Hematopoietic multipotent progenitor cell treated with erythropoietin and hydrocortisone succinate and interleukin-3 and kit ligand, for 17 days (in vitro differentiated cells): ENCODE measurements at places on chromosomes 3 and 15.

DNA sequence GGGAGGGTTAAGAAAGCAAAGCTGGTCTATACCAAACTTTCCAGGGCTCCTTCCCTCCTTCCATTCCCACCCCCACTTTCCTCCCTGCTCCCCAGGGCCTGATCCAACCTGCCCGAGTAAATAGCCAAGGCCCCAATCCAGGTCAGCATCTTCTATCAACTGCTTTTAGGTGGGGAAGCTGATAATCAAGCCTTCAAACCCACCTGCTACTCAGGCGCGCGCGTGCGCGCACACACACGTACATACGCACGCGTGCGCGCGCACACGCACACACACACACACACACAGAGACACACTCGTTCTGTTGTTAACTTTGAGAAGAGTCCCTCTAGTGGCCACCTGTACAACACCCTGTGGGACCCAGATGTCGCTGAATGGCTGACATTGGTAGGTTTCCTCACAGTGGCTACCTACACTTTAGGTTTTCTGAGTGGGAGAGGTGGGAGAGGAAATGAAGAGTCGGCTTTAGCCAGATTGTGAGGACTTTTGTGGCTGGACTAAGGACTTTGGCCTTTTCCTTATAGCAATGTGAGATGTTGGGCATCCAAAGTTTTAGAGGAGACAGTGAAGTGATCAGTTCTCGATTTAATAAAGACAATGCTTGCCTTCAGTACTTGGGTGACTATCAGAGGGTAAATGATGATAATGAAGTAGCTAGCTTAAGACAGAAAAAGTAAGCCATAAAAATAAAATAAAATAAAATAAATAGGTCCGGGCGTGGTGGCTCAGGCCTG lies 179.9 kb upstream of the C2CD4B start:
- peak; percentile 14 for DNase-seq

DNA sequence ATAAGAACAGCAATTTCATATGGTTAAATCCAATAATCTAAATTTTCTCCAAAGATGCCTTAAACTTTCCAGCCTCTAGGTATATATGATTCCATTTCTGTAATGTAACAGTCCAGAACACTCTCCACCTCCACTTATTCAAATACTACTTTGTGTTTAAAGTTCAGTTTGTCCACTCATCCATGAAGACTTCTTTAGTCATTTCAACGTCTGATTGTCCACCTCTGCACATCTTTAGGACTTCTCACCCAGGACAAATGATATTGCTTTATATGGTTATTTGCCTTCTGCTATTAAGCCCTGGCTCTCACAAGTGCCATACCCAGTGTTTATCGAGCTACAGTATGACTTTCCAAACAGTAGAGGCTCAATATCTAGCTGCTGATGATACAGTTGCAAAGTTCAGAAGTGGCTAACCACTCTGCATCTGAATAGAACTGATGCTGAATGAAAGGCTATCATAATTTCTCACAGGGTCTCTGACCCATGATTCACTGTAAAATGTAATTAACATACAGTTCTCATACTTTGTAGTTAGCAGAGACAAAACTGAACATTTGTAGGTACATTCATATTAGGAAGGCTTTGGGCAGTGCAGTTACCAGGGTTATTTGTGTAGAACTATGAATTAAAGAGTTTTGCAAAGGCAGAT lies 93.7 kb upstream of the MBNL1 start:
- DNase-seq = no peak

DNA sequence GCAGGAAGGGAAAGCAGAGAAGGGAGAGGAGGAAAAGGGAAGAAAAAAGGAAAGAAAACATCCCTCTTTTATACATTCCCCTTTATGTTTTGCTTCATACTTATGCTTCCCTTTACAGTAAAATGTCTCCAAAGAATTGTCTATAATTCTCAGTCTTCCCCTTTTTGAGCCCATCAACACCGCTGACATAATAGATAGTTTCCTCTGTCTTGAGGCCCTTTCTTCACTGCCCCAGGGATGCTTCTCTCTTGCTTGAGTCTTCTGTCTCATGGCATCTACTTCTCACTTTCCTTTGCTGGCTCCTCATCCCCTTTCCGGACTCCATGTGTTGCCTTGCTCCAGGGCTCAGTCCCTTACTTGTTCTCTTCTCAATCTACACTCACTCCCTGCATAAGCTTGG lies 99.7 kb upstream of the DAZL start:
- DNase-seq = no peak

GRCh38 chr3:172176061-172176770 lies 136.8 kb downstream of the FNDC3B start:
- no peak for DNase-seq

DNA sequence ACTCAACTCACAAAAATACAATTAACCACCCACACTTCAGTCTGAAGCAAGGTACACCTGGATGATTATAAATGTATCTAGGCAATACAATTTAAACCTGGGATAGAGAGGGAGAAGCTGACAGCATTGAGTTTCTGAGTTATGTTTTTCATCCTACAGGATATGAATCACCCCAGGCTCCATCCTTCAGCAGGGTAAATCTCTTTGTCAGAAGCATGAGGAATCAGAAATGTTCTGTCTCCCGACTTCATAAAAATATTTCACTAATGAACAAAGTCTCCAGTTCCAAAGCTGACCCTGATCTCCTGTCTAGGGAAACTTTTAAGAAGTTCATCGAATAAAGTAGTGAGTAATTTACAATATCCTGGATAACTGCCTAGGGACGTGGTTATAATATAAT lies 25.5 kb upstream of the FRMD4B start:
- DNase-seq = no peak

- no peak for DNase-seq
These were observed 8.7 kb upstream of the NDUFB4 start for GRCh38 chr3:120587332-120587975.

DNA sequence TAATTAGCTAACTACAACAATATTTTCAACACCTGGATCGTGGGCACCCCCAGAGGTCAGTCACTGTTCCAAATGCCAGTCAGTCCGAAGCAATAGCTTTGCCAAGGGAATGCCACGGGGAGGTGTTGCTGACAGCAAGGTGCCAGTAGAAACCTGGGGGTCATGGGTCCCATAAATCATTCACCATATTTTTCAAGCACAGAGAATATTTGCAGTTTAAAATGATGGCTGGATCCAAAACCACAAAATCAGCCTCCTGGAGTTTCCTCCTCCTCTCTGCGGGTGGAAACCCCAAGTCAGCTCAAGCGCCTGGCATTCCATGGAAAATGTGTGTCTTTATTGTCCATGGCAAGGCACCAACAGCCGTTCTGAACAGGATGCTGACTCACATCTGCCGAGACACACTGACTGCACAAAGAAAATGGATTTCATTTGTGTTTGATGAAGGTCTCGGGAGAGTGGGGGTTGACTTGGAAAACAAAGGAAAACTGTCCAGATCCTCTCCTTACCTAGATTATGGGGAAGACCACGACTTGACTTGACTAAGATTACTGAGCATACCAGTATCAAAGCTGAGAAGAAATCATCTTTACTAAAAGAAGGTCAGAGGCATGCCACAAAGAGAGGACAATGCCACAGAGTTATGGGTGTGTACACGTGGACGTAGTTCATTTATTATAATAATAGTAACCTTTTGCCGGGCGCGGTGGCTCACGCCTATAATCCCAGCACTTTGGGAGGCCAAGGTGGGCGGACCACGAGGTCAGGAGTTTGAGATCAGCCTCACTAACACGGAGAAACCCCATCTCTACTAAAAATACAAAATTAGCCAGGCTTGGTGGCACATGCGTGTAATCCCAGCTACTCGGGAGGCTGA lies 26.4 kb downstream of the ANXA2 start:
- no peak for DNase-seq

DNA sequence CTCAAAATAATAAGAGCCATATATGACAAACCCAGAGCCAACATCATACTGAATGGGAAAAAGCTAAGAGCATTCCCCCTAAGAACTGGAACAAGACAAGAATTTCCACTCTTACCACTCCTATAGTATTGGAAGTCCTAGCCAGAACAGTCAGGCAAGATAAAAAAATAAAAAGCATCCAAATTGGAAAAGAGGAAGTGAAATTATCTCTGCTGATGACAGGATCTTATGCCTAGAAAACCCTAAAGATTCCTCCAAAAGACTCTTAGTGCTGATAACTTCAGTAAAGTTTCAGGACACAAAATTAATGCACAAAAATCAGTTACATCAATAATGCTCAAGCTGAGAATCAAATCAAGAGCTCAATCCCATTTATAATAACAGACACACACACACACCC lies 45.9 kb upstream of the SLC2A2 start:
- DNase-seq = no peak

GRCh38 chr3:195388380-195388779 lies 54.4 kb downstream of the ACAP2 start:
- no peak for DNase-seq

DNA sequence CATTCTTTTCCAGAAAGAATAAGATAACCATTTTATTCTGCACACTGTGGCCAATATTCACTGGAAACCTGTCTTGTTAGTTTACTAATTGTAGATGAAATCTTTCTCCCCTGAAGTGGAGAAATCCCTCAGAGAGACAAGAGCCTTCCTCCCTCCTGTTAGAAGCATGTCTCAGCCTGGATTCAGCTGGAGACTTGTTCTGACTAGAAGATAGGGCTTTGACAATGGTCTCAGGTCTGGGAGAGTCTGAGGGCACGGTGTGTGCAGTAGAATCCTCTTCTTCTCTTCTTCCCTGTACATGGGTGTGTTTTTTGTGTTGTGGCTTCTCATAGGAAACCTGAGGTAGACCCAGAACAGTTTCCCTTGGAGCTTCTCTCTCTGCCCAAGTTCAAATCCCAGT lies 19.9 kb downstream of the CCK start:
- no peak for DNase-seq

DNA sequence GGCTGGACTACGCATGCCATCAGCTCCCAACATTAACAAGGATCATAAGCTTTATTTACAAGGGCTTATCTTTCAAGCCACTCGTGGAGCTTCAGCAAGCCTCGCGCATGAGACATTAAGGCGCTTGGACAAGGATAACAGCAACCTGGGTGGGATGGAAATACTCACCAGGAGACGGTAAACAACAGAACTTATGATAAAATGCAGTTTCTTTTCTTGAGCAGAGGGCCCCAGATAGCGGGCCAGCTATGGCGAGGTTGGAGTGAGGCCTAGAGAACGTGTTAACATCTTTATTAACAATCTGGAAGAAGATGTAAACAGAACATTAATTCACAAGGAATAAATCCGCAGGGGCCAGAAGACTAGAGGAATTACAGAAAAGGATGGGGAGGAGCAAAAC lies 158.2 kb downstream of the NTRK3 start:
- no peak for DNase-seq

GRCh38 chr15:101476756-101477155 lies 12.8 kb downstream of the PCSK6 start:
- no peak for DNase-seq

GRCh38 chr15:81068516-81068915 lies 65.6 kb upstream of the CFAP161 start:
- no peak for DNase-seq

- DNase-seq = peak; percentile 51
These were observed 76.4 kb upstream of the SCN5A start for GRCh38 chr3:38725726-38726419.

GRCh38 chr3:101615525-101615924 lies 41.5 kb downstream of the PCNP start:
- DNase-seq = no peak

DNA sequence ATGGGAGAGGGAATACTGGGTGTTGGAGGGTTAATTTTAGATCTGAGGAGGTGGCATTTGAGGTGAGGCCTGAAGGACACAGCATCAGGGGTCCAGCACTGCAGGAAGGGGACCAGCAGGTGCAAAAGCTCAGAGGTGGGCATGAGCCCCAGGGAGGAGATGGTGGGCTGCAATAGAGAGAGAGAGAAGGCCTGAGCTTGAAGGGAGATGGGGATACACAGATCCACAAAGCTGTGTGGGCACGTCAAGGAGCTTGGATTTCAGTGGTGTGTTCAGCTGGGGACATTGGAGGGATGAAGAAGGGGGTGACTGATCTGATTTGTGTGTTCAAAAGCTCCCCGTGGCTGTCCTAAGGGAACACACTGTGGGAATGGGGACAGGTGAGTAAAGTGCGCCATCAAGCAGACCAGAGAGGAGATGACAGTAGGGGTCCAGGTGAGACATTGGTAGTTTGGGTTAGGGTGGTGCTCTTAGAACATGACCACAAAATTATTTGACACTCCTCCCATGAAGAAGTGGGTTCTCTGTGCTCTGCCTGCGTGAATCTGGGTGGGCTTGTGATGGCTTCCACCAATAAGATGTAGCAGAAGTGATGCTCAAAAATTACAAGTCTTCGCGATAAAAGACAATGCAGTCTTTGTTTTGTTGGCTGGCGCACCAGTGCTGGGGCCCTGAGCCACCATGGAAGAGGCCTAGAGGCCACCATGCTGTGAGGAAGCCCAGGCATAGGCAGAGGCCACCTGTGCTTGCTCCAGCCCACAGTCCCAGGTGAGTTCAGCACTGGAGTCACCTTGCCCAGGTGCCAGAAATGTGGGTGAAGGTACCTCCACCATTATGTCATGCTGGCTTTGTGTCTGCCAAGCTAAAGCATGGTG lies 1.9 kb upstream of the WNT7A start:
- no peak for DNase-seq

DNA sequence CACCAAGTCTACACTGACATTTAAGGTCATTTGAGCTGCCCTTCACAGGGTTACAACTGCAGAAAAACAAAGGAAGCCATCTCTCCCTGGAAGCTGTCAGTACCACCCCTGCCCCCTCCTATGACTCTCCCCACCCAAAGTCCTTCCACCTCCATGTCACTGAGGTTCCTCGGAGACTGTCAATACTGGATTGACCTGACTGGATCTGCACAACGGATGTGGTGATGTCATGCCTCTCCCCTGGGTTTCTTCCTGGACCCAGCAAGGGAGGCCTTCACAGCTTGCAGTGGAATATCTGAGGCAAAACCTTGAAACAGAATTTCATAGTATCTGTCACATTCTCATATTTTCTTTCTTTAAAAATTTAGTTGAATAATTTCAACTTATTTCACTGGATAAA lies 153.5 kb downstream of the CLSTN2 start:
- no peak for DNase-seq

GRCh38 chr3:27423463-27423862 lies 54.3 kb upstream of the NEK10 start:
- DNase-seq = no peak

GRCh38 chr3:102057781-102058421 lies 208.6 kb downstream of the NFKBIZ start:
- no peak for DNase-seq

GRCh38 chr3:102827386-102827785 lies 392.6 kb downstream of the ZPLD1 start:
- DNase-seq = no peak

DNA sequence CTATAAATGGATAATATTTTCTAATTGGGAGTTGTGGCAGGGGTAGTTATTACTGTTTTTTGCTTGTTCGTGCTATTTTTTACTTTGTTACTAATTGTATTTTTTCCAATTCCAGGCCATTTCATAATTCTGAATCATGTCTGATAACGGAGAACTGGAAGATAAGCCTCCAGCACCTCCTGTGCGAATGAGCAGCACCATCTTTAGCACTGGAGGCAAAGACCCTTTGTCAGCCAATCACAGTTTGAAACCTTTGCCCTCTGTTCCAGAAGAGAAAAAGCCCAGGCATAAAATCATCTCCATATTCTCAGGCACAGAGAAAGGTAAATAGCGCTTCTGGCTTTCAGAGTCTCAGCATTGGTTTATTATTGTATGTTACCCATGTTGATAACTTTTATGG lies 42.9 kb downstream of the PAK2 start:
- no peak for DNase-seq
